ENCODE measurements at places on chromosomes 3 and 15. TPM values are rescaled to one million over a fixed set of nuclear protein-coding genes. Genes with fewer than 3 reads are reported as not detected.

The BTLA gene
- not detected for total RNA-seq

The CCDC9B gene
- 0.44 TPM for total RNA-seq

The PIGBOS1 gene
- total RNA-seq, result 16.2 TPM

The AHSG gene
- total RNA-seq, result not detected

The CNTN4 gene
- not detected for total RNA-seq

The CORO2B gene
- total RNA-seq, result 36.8 TPM

The BRPF1 gene
- total RNA-seq, result 10.7 TPM

The FOXB1 gene
- total RNA-seq, result not detected

The FEM1B gene
- 23.5 TPM for total RNA-seq

The GPR160 gene
- 0.59 TPM for total RNA-seq

The SPINT1 gene
- 0.24 TPM for total RNA-seq

The SLC12A8 gene
- total RNA-seq, result 2.6 TPM

The CCNB2 gene
- total RNA-seq, result 6.1 TPM

The GP5 gene
- total RNA-seq, result 0.10 TPM

The OXNAD1 gene
- 9.4 TPM for total RNA-seq

The VILL gene
- total RNA-seq, result 7.2 TPM

The EPM2AIP1 gene
- total RNA-seq, result 21.4 TPM

The VGLL3 gene
- 41.7 TPM for total RNA-seq

The CEMIP gene
- 73.9 TPM for total RNA-seq

The CDC25A gene
- total RNA-seq, result 0.93 TPM

The ILDR1 gene
- not detected for total RNA-seq

The GOLGA8G gene
- total RNA-seq, result not detected

The P3H2 gene
- total RNA-seq, result 2.7 TPM

The PCSK6 gene
- total RNA-seq, result 0.73 TPM

The LHFPL4 gene
- total RNA-seq, result 0.29 TPM

The GABRR3 gene
- not detected for total RNA-seq

The JAGN1 gene
- total RNA-seq, result 40.8 TPM

The KBTBD8 gene
- 0.31 TPM for total RNA-seq

The LRRC31 gene
- not detected for total RNA-seq

The CELF6 gene
- total RNA-seq, result 1.3 TPM

The GRK7 gene
- not detected for total RNA-seq

The NEK10 gene
- 4.4 TPM for total RNA-seq
